ENCODE measurements at places on chromosomes 16 and 17.
A peak's percentile ranks its signal among the peaks of the same experiment; 100 is the strongest.

GRCh38 chr17:73506470-73507435, 137.5 kb downstream of the SDK2 start:
- no peak for DNase-seq

DNA sequence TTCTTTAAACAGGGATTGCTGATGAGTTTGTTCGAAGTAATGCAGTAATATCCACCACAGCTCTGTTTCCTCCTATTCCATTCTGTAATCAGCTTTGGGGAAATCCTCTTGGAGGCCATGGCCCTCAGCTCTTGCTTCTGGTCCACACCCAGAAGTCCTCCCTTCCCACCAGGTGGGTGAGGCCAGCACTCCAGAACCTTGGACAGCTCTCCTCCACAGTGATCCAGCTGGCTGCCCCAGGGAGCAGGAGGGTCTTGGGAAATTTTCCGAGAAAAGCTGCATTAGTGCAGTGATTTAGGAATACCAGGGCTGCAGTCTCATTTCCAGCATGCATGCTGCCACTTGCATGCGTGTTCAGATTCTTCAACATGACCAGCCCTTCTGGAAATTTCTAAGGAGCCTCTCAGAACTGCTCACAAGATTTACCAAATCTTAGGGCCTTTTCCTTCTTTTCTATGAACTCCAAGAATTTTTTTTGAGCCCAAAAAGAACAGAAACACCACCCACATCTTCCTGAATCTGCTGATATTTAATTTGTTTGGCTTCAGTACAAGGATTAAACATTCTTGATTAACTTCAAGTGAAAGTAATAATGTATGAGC, 4.2 kb downstream of the SMPD3 start:
- no peak for DNase-seq

DNA sequence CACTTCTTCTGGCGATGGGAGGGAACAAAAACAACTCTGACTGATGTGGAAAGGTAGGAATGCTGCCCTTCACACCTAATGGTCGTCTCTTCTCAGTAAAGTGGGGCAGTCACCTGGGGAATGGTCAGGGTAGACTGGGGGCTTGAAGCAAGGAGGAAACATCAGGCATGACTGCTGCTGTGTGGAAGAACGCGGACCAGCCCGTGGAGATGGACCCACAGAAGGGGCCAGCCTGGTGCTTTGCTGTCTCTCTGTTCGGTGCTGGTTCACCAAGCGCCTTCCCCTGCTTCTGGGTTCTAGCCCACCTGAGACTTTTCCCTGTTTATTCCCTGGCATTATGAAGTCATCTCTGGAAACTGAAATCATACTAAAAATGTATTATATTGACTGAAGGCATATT, 96.2 kb upstream of the DNAH17 start:
- no peak for DNase-seq

DNA sequence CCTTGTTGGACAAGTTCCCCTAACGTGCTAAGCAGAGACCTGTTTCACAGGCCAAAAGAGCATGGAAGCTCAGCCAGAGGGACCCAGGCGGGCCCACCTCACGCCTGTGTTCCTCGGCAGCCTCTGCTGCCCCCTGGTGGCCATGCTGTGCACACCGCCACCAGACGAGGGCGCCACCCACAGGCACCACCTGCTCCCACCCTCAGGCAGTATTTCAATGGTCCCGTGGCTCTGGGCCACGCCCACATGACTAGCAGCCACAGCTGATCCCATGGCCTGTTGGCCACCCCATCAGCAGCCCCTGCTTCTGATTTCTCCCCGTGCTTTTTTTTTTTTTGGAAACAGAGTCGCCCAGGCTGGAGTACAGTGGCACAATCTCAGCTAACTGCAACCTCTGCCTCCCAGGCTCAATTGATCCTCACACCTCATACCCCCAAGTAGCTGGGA, 18.9 kb downstream of the MPG start:
- DNase-seq, result peak; percentile 82

DNA sequence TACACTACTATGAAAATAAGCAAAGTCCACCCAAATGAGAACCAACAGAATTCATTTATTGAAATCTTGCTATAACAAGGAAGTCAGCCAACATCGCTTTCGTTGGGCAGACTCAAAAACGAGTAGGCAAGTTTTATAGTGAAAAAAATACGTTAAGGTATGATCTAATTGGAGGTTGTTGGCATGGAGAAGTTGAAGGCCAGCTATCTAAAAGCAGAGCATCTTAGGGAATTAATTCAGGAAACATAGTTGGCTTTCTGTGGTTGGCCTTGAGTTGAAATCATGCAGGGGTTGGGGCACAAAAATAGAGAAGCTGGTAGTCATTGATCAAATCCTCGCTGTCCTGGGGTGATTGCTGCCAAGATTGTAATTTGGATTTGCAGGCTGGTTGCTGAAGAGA, 118.3 kb downstream of the PPM1E start:
- DNase-seq, result no peak

All from stimulated activated CD4-positive, alpha-beta T cell treated with anti-CD3 and anti-CD28 coated beads, Interleukin-12 subunit alpha, Interleukin-12 subunit beta, amount 100 ng/mL, for 24 hours (primary cell).